Naive thymus-derived CD4-positive, alpha-beta T cell (primary cell): ENCODE measurements at places on chromosomes 2 and 18. TPM values are rescaled to one million over a fixed set of nuclear protein-coding genes. Genes with fewer than 3 reads are reported as not detected.

The TWIST2 gene
- not detected for polyA plus RNA-seq

DNA sequence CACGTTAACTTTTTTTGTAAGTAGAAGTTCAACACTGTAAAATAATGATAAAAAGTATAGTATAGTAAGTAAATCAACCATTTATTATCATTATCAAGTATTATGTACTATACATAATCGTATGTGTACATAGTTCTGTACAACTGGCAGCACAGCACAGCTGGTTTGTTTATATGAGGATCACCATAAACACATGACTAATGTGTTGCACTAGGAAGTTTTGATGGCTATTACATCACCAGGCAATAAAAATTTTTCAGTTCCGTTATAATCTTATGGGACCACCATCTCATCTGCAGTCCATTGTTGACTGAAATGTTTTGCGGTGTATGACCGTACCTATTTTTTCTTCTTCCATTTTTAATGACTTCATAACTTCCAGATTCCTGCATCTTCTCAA is 39.2 kb upstream of the ZNF385B start:
- no peaks in the 10 kb centered on the region for H3K4me1 ChIP-seq
- H3K27ac ChIP-seq = no peak overlapping the region
- H3K36me3 ChIP-seq = no peaks in the 10 kb centered on the region
- no peak overlapping the region for H3K4me3 ChIP-seq
- DNase-seq = no peak

- no peak overlapping the region for H3K4me3 ChIP-seq
- H3K4me1 ChIP-seq = no peaks in the 10 kb centered on the region
- H3K27ac ChIP-seq = no peak overlapping the region
These were observed 10.0 kb upstream of the THADA start for GRCh38 chr2:43605851-43606250.

- no peak overlapping the region for H3K27ac ChIP-seq
- no peak for DNase-seq
- H3K27me3 ChIP-seq = no peaks in the 10 kb centered on the region
- H3K4me3 ChIP-seq = no peak overlapping the region
- no peaks in the 10 kb centered on the region for H3K4me1 ChIP-seq
- no peaks in the 10 kb centered on the region for H3K36me3 ChIP-seq
These were observed 29.9 kb upstream of the ALKAL2 start for GRCh38 chr2:317501-318424.

The CAPN14 gene
- 0.30 TPM for polyA plus RNA-seq

DNA sequence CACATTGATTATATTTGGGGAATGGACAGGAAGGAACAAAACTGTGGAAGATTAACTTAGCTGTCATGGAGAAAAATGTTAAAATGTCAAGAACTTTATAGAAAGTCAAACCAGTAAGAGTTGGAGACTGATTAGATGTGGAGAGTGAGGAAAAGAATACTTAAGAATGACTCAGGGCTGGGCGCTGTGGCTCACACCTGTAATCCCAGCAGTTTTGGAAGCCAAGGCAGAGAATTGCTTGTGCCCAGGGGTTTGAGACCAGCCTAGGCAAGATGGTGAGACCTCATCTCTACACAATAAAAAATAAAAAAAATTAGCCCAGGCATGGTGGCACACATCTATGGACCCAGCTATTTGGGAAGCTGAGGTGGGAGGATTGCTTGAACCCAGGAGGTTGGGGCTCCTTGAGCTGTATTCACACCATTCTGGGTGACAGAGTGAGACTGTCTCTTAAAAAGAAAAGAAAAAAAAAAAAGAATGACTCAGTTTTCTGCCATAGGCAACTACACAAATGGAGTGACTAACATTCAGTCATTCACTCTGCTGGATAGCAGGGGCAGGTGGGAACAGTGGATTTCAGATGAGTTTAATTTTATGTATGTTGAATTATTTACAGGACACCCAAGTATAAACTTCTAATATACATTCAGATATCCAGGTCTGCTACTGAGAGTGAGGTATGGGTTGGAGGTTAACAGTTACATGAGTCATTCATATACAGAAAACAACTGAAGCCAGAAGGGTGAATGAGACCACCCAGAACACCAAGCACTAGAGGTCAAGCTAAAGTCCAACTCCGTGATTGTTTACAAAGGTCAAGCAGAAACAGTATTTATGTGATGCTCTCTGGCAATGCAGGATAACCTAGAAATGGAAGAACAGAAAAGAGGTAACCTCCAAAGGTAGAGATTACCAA is 33.9 kb downstream of the ORC2 start:
- DNase-seq = no peak
- H3K4me3 ChIP-seq = no peak overlapping the region
- H3K27ac ChIP-seq = no peak overlapping the region
- no peaks in the 10 kb centered on the region for H3K27me3 ChIP-seq

The ECEL1 gene
- not detected for polyA plus RNA-seq
